Uterus (tissue), 4 donors: ENCODE measurements at places on chromosomes 2 and 18. TPM values are rescaled to one million over a fixed set of nuclear protein-coding genes. Genes with fewer than 3 reads are reported as not detected.
A peak's percentile ranks its signal among the peaks of the same experiment; 100 is the strongest.

ITPRIPL1 gene
- total RNA-seq: not detected

ANKMY1 gene
- 29.7 TPM for total RNA-seq

PARD3B gene
- 85.6 TPM for total RNA-seq

RUFY4 gene
- total RNA-seq: not detected

C2orf80 gene
- not detected for total RNA-seq

SIX2 gene
- not detected for total RNA-seq

CAPN14 gene
- 0.29 TPM for total RNA-seq

ADRA2B gene
- total RNA-seq: 2.6 TPM

KCTD18 gene
- total RNA-seq: 10.5 TPM

GRCh38 chr2:133004623-133005022 lies 334.6 kb upstream of the LYPD1 start:
- H3K27me3 ChIP-seq: no peaks in the 10 kb centered on the region
- no peak overlapping the region for H3K27ac ChIP-seq
- no peaks in the 10 kb centered on the region for H3K4me1 ChIP-seq
- DNase-seq: no peak
- no peaks in the 10 kb centered on the region for H3K36me3 ChIP-seq

- no peak overlapping the region for H3K27ac ChIP-seq
- no peak for DNase-seq
- no peak overlapping the region for H3K4me3 ChIP-seq
These were observed 259.1 kb downstream of the TDRD15 start for GRCh38 chr2:21382701-21383520.

DNA sequence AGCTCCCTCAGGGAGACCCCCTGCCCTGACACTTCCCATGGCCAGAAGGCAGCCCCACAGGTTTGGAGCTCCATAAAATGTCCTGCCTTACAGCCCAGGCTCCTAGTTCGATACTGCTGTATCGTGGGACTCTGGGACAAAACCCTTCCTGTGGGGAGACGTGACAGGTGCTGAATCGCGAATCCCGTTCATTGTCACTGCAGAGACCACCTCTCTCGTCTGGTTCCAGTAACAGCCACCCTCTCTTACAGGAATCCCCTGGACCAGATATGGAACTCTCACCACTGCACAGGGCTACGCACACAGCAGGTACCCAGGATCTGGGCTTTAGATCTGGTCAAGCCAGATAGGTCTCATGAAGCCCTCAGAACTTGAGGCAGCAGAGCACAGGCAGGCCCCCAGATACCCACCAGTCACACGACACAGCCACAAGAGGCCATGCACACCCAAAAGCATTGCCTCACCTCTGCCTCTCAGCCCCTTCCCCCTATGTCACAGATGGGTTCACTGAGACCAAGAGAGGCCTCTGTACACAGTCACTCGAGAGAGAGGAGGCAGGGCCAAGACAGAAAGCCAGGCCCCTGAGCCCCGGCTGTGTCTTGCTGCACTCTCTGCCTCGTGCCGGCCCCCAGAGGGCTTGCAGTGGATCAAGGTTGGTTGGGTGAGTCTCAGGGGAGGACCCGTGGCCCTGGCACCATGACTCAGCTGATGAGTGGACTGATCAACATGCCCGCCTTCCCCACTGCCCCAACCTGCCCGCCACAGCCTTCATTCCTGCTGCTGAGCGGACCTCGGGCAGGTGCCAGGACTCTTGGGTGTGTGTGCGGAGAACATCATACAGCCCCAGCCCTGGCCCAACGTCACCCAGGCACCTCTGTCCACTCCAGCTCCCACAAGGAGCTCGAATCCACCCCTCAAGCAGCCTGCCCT lies 7.6 kb downstream of the SDC1 start:
- H3K27ac ChIP-seq: no peak overlapping the region
- no peak for DNase-seq
- no peaks in the 10 kb centered on the region for H3K27me3 ChIP-seq

DNA sequence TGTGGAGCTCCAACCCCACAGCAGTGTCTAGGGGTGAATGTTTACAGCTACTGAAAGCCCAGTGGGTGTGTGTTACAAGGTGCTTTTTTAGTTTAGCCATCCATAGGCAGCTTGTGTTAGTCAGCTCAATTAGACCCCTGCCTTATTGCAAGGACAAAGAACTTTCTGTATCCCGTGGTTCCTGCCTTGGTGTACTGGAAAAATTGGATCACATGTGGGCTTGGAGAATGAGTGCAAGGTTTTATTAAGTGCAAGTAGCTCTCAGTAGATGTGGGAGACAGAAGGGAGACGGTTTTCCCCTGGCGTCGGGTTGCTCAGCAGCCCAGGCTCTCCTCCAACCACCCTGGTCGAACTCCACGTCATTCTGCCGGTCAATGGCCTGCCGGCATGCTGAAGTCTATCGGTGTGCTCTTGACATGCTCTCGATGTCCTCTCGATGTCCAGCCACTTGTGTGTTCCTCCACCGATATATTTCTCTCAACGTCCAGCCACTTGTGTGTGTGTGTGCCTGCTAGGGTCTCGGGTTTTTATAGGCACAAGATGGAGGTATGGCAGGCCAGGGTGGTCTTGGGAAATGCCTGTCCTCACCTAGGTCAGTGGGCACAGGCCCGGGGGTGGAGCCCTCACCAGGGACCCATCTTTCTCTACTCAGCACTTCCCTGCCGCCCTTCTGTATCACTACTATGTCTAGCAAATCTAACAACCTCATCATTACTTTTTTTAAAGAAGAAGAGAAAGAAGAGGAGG lies 13.8 kb downstream of the FANCL start:
- no peaks in the 10 kb centered on the region for H3K36me3 ChIP-seq
- H3K27me3 ChIP-seq: no peaks in the 10 kb centered on the region
- DNase-seq: no peak
- no peak overlapping the region for H3K4me3 ChIP-seq
- no peak overlapping the region for H3K27ac ChIP-seq

- H3K27me3 ChIP-seq: no peaks in the 10 kb centered on the region
- H3K4me1 ChIP-seq: no peaks in the 10 kb centered on the region
- H3K4me3 ChIP-seq: no peak overlapping the region
- no peak overlapping the region for H3K27ac ChIP-seq
- no peaks in the 10 kb centered on the region for H3K36me3 ChIP-seq
These were observed 212.5 kb downstream of the NEDD4L start for GRCh38 chr18:58256316-58257080.

GRCh38 chr2:203913947-203914346 lies 22.6 kb upstream of the ICOS start:
- no peaks in the 10 kb centered on the region for H3K36me3 ChIP-seq
- no peaks in the 10 kb centered on the region for H3K4me1 ChIP-seq
- no peak overlapping the region for H3K4me3 ChIP-seq
- H3K27ac ChIP-seq: no peak overlapping the region
- no peaks in the 10 kb centered on the region for H3K27me3 ChIP-seq

DNA sequence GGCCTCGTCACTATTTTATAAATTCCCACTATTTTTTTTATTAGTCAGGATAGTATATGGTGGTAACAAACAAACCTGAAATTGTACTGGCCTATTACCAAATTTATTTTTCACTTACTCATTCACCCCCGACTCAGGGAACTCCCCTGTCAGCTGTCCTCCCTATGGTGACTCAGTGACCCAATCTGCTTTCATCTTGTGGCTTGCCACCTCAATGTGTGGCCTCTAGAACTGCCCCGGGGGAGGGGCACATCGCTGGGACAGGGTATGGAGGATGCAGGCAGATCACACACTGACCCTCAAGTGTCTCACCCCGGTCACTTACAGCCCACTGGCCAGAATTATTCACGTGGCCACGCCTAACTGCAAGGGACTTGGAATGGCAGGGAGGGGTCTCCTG lies 71.6 kb downstream of the ACTR2 start:
- H3K4me1 ChIP-seq: peaks cover 11% of the 10 kb centered on the region
- DNase-seq: no peak
- no peak overlapping the region for H3K4me3 ChIP-seq
- H3K27ac ChIP-seq: peak overlapping the region; percentile 64

DNA sequence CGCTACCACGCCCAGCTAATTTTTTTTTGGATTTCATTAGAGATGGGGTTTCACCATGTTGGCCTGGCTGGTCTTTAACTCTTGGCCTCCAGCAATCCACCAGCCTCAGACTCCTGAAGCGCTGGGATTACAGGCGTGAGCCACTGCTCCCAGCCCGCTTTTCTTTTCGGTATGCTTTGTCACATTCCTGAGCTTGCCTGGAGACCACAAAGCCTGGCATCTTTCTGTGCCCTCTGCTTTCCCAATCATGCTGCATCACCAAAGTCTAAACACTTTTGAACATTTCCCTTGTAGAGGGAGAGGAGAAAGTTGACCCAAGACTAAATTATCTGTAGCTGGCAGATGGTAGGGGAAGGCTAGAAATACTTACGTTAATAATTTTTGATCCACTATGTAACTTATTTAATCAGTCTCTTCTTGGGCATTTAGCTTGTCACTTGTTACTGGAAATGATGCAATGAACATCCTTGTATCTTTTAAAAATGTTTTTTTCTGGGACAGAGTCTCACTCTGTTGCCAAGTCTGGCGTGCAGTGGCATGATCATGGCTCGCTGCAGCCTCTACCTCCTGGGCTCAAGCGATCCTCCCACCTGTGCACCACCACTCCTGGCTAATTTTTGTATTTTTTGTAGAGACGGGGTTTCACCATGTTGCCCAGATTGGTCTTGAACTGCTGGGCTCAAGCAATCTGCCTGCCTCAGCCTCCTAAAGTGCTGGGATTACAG lies 2.7 kb upstream of the NPC1 start:
- H3K4me3 ChIP-seq: no peak overlapping the region
- H3K36me3 ChIP-seq: no peaks in the 10 kb centered on the region
- H3K4me1 ChIP-seq: peaks cover 6% of the 10 kb centered on the region
- no peak overlapping the region for H3K27ac ChIP-seq
- DNase-seq: no peak

DNA sequence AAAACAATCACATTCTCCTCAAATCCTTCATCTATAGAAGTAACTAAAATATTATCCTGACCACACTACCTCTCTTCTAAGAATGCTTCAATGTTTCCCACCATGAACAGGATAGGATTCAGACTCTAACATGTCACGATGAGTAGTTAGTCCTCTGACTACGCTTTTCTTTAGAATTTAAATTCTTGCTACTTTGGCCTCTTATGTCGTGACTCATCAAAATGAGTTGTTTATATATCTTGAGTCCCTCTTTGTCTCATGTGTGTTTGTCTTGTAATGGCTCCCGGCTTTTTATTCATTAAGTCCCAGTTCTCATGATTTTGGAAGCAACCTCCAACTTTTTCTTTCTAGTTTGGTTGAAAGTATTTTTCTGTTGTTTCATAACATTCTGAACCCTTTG lies 1289.2 kb downstream of the DSC3 start:
- no peak overlapping the region for H3K27ac ChIP-seq
- H3K27me3 ChIP-seq: no peaks in the 10 kb centered on the region
- no peak for DNase-seq
- H3K4me1 ChIP-seq: no peaks in the 10 kb centered on the region
- H3K36me3 ChIP-seq: no peaks in the 10 kb centered on the region
- H3K4me3 ChIP-seq: no peak overlapping the region

DNA sequence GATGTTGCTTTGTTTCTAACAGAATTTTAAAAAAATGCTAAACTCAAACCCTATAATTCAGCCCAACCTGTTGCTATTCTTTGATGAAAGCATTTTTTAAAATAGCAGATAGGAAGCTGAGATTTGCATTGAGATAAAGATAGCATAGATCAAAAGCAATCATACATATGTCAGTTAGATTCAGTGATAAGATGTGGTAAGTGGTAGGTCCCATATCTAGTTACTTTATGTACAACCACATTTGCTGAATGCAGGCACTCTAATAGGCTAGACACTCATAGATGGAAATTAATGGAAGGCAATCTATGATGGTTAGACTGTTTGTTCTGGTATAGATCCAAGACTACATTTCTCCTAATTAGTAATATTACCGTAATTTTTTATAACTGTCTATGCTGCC lies 27.2 kb upstream of the C1D start:
- H3K27me3 ChIP-seq: no peaks in the 10 kb centered on the region
- H3K4me3 ChIP-seq: no peak overlapping the region
- no peak overlapping the region for H3K27ac ChIP-seq
- no peaks in the 10 kb centered on the region for H3K4me1 ChIP-seq
- no peak for DNase-seq
- H3K36me3 ChIP-seq: no peaks in the 10 kb centered on the region

DNA sequence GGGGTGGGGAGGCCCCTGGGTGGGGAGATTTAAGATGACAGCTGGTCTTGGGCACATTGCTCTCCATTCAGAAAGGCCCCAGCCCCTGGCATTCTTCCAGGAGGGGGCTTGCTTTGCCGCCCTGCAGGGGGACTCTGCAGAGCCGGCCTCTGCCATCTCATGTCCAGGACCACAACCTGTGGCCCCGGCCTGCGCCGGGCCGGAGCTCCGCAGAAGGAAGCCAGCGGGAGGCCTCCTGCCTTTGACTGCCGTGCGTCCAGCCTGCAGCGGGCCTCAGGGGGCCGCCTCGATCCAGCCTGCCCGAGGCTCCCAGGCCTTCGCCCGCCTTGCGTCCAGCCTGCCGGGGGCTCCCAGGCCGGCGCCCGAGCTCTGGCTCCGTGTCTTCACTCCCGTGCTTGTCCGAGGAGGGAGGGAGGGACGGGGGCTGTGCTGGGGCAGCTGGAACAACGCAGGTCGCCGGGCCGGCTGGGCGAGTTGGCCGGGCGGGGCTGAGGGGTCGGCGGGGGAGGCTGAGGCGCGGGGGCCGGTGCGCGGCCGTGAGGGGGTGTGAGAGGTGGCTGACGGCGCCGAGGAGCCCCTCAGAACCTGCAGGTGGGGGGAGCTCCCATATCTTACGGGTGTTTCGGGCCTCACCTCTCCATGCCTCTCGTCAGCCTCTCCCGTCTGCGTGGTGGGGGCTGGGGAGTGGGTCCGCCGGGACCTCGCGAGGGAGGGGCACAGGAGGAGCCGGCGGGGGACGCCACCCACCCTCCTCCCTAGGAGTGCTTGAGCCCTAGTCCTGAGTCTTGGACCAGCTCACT lies 20.4 kb downstream of the GPC1 start:
- H3K4me1 ChIP-seq: peaks cover 31% of the 10 kb centered on the region
- no peaks in the 10 kb centered on the region for H3K27me3 ChIP-seq
- H3K36me3 ChIP-seq: no peaks in the 10 kb centered on the region
- DNase-seq: no peak
- peak overlapping the region; percentile 54 for H3K27ac ChIP-seq
- no peak overlapping the region for H3K4me3 ChIP-seq

GRCh38 chr2:215362562-215362904 lies 50.7 kb downstream of the ATIC start:
- no peaks in the 10 kb centered on the region for H3K4me1 ChIP-seq
- no peaks in the 10 kb centered on the region for H3K27me3 ChIP-seq
- H3K36me3 ChIP-seq: no peaks in the 10 kb centered on the region
- H3K27ac ChIP-seq: no peak overlapping the region
- H3K4me3 ChIP-seq: no peak overlapping the region

DNA sequence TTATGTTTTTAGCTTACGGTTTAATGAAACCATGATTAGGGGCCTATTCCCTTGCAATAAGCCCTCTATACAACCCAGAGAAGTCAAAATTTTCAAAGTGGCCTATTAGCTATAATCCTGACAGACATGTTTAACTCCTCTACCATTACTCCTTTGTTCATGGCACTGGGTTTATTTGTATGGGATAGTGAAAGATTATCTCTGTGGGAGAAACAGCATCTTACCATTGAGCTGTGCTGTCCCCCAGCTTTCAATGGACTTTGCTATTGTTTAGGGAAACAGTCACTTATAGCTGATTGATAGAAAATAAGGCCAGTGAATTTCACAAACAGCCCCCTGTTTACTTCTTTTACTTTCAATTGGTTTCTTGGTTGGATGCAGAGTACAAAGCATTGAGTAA lies 675.2 kb upstream of the GCFC2 start:
- H3K36me3 ChIP-seq: no peaks in the 10 kb centered on the region
- no peaks in the 10 kb centered on the region for H3K4me1 ChIP-seq
- no peak overlapping the region for H3K4me3 ChIP-seq
- no peaks in the 10 kb centered on the region for H3K27me3 ChIP-seq

GRCh38 chr18:13268158-13269012 lies 49.8 kb downstream of the LDLRAD4 start:
- H3K27me3 ChIP-seq: no peaks in the 10 kb centered on the region
- peaks cover 29% of the 10 kb centered on the region for H3K4me1 ChIP-seq
- peak overlapping the region; percentile 50 for H3K27ac ChIP-seq
- H3K4me3 ChIP-seq: no peak overlapping the region
- DNase-seq: peak; percentile 42
